Activated CD8-positive, alpha-beta memory T cell treated with anti-CD3 and anti-CD28 coated beads for 1 hour (primary cell): ENCODE measurements at places on chromosomes 7 and 10.
A peak's percentile ranks its signal among the peaks of the same experiment; 100 is the strongest.

- DNase-seq = no peak
Measured at GRCh38 chr7:32937344-32938174, 19.7 kb upstream of the FKBP9 start.

DNA sequence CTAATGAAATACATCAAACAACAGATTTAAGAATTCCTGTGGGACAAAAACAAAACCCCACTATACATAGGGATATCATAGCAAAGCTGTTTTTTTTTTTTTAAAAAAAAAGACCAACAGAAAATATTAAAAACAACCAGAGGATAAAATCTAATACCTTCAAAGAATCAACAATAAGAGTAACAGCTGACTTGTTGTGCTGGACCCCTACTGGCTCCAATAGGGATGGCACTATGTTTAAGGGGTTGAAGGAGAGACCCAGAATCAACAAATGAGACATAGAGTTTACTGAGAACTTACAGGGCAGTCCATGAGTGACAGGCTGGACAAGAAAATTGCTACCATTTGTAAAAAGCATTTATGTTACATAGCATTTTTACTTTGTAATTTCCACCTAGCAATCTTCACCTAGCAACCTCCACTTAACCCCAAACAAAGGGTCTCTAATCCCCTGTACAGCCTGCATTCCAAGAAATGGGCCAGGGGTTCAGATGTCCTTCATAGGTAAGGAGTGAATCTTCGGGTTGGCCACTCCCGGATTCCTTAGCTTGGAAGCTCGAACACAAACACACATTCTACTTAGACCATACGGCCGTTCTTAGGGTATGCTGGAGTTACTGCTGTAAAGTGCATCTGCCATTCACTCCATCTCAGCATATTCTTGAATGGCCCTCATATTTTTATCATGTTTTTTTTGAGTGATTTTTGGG is 25.8 kb downstream of the ASZ1 start:
- no peak for DNase-seq

DNA sequence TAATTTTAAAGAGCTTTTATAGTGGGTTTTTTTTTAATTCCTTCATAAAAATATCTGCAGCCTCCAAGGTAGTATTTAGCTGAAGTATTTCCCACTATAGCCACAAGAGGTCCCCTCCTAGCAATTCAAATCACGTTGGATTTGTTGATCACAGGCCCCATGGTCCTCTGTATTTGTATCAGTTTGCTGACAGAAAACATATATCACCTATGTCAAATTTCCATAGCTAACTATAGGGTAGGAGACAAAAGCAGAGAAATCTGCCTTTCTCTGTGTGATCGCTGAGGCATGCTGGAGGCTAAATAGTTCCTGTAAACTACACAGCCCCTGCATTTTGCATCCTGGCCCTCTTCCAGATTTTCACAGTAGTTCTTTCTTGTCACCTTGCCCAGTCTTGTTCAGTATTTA is 1.7 kb upstream of the CTNNA3 start:
- no peak for DNase-seq

DNA sequence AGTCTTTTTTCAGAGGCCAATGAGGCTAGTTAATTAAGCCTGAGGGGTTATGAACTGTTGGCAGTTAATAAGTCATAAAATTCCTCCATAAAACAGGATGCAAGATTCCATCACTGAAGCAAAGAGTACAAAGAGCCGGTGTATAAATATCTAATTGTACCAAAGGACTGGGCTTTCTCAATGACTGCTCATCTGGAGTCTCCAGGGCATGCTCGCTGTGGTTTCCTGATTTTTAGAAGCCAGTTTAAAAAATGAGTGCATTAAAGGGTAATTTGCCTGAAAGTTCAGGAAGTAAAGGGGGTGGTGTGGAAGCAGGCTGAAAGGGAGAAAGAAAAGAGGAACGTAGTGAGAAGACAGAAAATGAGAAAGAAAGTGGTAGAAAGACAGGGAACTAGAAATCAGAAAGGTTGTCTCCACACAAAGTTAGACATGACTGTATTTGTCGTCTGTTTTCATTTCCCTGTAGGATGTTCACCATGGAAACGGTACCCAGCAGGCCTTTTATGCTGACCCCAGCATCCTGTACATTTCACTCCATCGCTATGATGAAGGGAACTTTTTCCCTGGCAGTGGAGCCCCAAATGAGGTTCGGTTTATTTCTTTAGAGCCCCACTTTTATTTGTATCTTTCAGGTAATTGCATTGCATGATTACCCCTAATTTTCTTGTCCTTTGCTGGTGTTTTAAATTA is 282.3 kb downstream of the TWIST1 start:
- no peak for DNase-seq

GRCh38 chr10:102781090-102781920 is 37.6 kb downstream of the WBP1L start:
- no peak for DNase-seq

DNA sequence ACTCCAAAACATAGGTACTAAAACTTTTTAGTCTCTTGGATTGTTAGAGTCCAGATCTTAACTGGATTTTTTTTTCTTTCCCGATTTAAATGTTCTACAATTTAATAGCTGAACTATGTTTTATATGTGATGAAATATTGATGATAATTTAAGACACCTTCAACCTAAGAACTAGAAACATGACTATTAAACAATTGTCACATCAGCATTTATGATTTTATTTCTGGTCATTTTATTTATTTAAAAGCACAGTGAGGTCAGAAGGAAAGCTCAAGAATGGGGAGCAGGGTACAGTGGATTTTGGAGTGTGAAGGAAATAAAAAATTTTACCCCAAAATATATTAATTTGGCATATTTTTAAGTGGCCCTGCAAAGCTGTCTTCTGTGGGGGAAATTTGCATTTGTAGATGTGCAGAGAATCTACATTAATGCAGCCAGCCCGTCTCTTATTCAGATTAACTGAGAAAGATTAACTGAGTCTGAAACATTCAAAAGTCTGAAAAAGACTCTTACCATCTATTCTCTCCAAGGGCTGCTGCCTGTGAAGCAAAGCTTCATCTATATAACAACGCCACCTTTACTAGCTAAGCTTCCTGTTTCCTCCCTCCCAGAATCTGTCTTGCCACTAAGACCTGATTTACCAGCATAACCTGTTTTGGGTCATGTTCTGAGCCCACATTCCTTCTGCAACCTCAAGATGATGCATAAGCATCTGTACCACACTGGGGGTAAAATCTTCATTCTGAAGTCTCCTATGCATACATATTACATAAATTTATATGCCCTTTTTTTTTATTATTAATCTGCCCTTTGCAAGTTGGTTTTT is 86.4 kb downstream of the TMEM106B start:
- no peak for DNase-seq

DNA sequence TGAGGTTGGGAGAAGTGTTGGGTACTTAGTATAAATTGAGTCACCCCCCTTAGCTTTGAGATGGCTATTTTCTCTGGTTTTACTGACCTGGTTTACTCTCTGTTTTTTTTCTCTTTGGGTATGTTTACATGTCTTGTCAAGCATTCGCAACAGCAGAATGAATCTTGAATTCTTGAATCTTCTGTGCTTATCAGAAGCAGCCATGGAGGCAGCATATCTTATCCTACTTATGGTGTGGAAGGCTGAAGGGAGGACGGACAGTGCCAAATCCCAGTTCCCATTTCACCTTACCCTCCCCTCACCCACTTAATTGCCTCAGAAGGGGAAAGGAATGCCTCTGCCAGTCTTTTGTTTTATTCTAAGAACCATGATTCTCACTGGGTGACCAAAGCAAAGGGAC is 3.7 kb downstream of the SND1 start:
- DNase-seq = no peak

DNA sequence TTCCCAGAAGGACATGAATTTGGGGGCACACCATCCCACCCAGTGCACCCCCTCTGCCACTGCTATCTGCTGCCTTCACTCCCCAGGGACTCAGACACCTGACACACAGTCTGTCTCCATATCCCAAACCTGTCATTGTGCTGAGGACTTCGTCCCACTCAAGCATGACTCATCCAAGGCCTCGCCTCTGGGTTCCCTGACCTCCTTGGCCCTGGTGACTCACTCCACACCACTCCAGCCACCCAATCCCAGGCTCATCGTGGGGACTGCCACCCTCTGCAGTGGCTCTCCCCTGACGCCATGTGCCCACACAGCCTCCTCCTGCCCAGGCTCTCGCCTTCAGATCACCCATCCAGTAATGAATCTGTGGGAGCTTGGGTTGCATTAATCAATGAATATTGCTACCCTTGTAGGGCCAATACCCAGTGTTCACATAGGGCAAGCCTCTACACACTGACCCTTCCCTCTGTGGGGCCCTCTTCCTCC is 6.6 kb upstream of the INSIG1 start:
- DNase-seq = no peak

- DNase-seq = no peak
Measured at GRCh38 chr10:125231116-125231812, 70.9 kb upstream of the CTBP2 start.

DNA sequence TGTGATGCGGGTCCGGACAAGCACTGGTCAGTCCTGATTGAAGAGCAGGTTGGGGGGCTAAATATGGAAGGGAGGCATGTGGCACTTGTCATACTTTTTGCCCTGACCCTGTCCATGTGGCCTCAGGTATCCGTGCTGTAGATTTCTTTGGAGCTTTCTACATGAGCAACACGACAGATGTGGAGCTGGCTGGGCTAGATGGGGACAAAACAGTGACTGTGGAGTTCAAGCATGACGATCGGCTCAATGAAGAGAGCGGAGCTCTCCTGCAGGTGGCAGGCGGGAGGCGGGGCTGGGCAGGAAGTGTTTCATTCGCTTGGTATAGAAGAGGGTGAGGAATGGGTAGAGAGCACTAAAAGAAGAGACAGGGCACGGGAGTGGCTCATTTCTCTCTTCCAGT is 13.0 kb upstream of the CHCHD1 start:
- peak; percentile 21 for DNase-seq

- DNase-seq = no peak
Measured at GRCh38 chr10:77205135-77205534, 432.5 kb downstream of the KCNMA1 start.

GRCh38 chr10:28127881-28128280 is 129.0 kb upstream of the ODAD2 start:
- no peak for DNase-seq

DNA sequence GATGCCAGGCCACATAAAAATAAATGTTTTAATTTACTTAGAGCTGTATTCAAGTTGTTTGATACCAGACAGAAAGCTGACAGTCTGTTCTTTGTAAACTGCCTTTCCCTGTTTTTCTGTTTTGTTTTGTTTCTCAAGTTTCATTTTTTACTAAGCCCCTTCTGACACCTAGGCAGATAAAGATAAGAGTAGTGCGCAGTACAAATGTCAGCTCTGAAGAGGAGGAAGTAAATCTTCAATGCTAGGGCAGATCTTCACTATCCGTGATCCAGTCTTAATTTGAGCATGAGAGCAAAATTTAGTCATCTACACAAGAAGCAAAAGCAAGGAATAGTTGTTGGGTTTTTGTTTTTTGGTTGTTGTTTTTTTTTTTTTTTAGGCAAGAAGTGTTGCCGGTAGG is 27.3 kb downstream of the MTURN start:
- no peak for DNase-seq

- DNase-seq = no peak
Measured at GRCh38 chr10:112723876-112724275, 226.2 kb upstream of the TCF7L2 start.

- DNase-seq = no peak
Measured at GRCh38 chr10:60863796-60864195, 80.2 kb downstream of the RHOBTB1 start.

- no peak for DNase-seq
Measured at GRCh38 chr10:81953420-81953819, 78.4 kb downstream of the NRG3 start.

- peak; percentile 15 for DNase-seq
Measured at GRCh38 chr7:134605978-134606923, 40.4 kb upstream of the BPGM start.

GRCh38 chr7:121824276-121824675 is 48.7 kb upstream of the PTPRZ1 start:
- no peak for DNase-seq

GRCh38 chr7:84152995-84153394 is 41.6 kb downstream of the SEMA3A start:
- no peak for DNase-seq

DNA sequence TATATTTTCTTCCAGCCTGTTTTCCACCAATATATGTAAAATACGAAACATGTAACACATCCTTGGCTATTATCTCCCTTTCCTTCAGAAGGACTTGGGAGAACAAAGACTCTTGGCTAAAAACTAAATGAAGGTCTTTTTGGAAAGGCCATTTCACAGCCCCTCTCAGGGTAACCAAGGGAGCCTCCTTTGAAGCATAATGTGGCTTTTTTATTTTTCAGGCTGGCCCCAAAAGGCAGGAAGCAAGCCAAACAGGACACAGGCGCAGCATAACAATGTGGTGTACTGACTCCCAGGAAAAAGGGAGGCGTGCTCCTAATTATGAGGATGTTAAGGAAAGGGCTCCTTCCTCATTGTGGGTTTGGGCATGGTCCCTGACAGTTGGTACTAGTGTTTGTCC is 30.3 kb upstream of the CCSER2 start:
- no peak for DNase-seq

DNA sequence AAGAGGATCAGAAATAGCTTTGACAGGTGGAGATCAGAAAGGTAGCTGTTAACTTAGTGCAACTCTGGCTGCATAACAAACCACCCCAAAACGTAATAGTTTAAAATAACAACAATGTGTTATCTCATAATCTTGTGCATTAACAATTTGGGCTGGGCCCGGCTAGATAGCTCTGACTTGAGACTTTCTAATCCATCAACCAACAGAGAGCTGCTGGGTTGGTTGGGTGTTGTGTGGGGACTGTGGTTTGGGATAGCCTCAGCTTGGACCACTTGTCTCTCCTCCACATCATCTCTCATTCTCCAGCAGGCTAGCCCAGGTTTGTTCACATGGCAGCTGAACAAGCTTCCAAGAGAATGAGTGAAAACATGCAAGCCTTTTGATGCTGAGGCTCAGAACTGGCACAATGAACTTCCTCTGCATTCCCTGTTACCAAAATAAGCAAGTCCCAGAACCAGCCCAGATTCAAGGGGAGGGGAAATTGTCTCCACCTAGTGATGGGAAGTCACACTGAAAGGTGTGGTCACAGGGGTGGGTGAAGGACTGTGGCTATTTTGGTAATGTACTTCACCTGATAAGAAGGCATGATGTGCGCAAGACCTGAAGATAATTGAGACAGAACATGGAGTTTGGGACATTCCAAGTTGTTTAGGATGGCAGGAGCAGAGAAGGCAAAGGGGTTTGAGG is 20.4 kb upstream of the ASAH2 start:
- DNase-seq = no peak

DNA sequence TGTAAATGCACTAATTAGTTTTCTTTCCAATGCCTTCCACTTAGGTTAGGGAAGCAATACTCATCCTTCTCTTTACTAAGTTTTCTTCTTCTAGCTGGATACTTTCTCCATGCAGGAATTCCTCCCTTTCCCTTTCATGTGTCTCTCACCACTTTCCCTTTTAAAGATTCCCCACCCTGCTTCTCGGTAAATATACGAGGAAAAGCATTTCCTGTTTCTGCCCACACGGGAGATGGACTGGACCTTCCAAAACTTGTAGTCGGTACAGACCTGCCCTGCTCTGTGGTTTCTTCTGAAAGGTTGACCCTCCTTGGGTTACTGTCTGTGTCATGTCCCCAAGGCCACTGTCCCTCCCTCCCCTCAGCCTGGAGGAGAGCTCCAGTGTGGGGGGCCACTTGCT is 58.9 kb upstream of the LYZL2 start:
- DNase-seq = no peak

GRCh38 chr10:63491588-63492316 is 26.0 kb upstream of the JMJD1C start:
- DNase-seq = no peak

- DNase-seq = no peak
Measured at GRCh38 chr10:67200913-67201564, 275.2 kb downstream of the LRRTM3 start.

GRCh38 chr10:85645053-85645452 is 721.5 kb downstream of the GRID1 start:
- no peak for DNase-seq

GRCh38 chr7:18200266-18200665 is 172.6 kb upstream of the PRPS1L1 start:
- no peak for DNase-seq
